Head of caudate nucleus (tissue), 42 donors: ENCODE measurements at places on chromosomes 5 and 9.

GRCh38 chr5:156419661-156420060, 92.7 kb downstream of the SGCD start:
- no peak for DNase-seq

DNA sequence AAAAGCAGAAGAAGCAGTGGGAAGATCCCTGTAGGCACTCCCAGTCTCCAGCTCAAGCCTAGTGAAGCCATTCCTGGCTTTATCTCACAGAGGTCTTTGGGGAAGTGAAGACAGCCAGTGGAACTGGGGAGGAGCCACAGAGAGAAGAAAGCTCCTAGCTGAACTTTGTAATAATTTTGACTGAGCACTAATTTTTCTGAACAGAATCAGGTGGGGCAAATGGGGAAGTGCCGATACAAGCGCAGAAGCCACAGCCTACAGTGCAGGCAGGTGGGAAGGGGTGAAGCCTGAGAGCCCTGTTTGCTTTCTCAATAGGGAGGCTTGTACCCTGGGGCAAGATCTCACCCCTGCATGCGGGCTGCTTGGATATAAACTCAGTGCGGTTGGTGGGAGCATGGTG, 48.4 kb upstream of the SNAPC3 start:
- no peak for DNase-seq

- DNase-seq: no peak
These were observed 20.5 kb downstream of the PTGES2 start for GRCh38 chr9:128106940-128107467.

- DNase-seq: no peak
These were observed 1.0 kb downstream of the IL7R start for GRCh38 chr5:35857606-35858205.

DNA sequence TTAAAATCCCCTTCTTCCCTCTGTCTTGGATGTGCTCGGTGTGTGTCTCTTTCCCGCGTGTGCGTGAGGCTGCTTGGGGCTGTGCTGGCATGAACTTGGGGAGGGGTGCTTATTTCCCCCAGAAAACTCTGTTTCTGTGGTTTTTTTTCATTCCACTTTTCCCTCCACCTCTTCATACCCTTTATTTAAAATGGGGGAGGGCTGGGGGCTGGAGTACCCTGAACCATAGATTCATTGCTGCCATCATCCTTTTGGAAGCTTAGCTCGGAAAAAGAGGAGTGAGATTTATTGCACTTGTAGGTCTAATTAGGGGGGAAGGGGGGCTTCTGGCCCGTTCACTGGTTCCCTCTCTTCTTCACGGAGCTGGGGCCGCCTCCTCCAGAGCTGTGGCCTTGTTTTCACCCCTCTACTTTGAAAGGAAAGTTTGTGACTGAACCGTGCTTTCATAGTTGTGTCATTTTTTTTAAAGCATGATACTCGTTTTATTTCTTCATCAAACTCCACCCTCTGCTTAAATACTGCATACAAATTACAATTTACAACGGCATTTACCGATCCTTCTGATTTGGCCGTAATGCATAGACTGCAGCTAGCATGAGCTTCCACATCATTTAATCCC, 2.9 kb downstream of the NR2F1 start:
- no peak for DNase-seq

DNA sequence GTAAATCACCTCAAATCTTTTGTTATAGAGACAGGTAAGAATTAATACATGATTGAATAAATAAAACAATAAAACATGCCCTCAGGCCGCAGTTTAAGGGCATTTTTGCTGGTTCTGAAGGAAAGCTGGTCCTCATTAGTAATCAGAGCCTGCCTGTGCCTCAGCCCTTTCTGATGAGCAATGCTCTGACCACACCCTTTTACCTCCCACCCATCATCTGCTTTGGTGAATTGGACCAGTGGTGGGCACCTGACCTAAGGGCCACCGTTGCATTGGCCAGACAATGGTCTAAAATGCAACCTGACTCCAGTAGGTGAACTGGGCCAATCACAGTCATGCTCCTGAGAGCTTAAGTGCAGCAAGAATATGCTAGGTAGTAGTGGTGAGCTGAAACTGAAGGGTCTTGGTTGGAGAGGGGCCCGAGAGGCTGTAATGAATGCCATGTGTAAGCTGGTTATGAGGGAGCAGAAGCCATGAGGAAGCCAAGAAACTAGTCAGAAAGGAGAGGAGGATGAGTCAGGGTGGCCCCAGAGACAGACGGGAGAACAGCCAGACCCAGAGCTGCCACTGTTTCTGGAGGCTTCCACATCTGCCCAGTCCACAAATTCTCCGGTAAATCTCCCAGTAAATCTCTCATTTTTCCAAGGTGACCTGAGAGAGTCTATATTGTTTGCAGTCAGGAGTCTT, 45.5 kb upstream of the ZSWIM6 start:
- DNase-seq: no peak

DNA sequence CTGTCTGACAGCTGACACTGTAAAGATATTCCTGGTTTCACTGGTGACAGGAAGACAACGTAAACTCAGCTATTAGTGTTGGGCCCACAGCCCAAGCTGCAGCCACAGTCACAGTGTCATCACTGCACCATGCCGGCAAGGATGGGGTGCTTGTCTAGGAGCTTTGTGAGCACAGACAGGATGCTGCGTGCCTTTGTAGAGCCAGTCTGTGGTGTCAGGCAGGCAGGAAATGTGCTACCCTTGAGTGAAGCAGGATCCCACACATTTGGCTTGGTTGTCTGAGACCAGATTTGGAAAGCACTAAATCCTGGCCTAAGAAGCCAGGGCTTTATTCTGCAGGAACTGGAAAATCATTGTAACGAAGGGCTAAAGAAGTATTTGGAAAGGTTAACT, 121.6 kb upstream of the ADAMTS16 start:
- no peak for DNase-seq

GRCh38 chr9:17782430-17783149, 203.7 kb downstream of the SH3GL2 start:
- no peak for DNase-seq

- no peak for DNase-seq
These were observed 36.9 kb downstream of the NIPAL4 start for GRCh38 chr5:157496864-157497263.

DNA sequence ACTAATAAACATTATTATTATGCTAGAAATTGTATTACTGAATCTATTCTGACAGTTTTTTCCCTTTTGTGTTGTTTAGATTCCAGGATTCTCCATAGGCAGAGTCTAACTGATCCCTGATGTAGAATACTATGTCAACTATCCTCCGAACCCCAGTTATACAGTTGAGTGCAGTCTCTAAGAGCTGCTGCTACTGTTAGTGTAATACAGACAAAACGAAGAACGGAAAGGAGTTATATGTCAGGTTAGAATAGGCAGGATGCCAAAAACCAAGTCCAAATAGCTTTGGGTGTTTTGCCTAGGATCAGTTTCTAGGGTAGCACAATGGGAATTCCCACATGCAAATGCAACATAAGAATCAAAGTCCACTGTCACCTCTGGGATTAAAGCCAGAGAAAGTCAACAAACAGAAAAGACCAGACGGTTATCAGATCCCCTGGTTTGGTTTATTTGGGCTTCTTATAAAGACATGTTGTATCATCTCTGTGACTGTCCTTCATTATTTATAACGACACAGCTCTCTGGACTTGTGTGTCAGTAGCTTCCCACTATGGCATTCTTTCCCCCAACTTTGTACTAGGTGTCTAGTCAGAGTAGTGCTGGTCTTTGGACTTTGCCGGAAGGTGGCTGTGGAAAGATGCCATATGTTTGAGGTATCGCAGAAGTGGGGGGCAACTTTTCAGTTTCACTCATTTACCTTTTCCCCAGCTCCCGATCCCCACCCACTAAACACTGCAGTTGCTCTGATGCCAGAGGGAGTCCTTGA, 14.9 kb upstream of the TMEM38B start:
- DNase-seq: no peak

DNA sequence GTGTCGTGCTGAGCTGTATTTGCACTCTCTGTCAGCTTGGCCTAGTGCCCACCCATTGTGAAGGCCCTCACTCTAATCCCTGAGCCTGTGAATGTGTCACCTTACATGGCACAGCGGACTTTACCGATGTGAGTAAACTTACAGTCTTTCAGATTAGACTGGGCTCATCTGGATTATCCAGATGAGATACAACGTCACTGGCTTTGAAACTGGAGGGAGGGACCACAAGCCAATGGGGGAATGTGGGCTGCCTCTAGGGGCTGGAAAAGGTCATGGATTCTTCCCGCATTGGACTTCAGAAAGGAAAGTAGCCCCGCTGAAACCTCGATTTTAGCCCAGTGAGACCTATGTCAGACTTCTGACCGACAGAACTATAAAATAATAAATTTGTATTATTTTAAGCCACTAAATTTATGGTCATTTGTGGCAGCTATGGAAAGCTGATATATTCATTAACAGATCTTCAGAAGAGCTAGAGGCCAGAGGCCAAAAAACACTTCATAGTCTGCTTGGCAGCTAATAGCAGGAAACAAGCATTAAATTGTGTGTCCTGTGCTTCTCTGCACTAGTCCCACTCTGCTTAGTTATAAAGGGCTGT, 139.0 kb upstream of the GAS1 start:
- no peak for DNase-seq

DNA sequence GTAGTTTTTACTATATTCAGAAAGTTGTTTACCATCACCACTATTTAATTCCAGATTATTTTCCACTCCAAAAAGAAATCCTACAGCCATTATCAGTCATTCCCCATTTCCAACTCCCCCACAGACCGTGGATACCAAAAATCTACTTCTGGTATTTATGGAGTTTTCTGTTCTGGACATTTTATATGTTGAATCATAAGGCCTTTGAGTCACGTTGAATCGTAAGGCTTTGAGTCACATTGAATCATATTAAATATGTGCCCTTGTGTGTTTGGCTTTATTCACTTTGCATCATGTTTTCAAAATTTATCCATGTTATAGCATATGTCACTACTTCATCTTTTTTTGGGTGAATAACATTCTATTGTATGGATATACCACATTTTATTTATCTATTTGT, 454.1 kb upstream of the NUDT12 start:
- DNase-seq: no peak

- no peak for DNase-seq
These were observed 259.1 kb upstream of the FAM174A start for GRCh38 chr5:100276071-100276470.

DNA sequence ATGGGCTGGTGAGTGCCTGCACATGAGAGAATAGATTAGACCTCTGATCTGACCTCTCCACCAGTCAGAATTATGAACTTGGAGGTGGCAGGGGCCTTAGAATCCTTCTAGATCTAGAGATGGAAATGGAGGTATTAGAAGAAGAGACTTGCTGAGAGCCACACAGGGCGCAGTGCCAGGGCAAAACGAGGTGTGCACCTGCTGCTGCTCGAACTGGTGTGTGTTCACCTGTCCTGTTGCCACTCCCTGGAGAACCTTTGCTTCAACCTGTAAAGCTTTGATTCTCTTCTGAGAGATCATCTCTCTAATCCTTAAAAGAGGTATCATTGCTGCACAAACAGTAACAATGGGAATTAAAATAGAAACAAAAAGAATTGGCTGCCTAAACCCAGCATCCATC, 24.9 kb downstream of the FRMPD1 start:
- DNase-seq: no peak

- DNase-seq: no peak
These were observed 243.7 kb downstream of the SGCD start for GRCh38 chr5:156570615-156571014.

DNA sequence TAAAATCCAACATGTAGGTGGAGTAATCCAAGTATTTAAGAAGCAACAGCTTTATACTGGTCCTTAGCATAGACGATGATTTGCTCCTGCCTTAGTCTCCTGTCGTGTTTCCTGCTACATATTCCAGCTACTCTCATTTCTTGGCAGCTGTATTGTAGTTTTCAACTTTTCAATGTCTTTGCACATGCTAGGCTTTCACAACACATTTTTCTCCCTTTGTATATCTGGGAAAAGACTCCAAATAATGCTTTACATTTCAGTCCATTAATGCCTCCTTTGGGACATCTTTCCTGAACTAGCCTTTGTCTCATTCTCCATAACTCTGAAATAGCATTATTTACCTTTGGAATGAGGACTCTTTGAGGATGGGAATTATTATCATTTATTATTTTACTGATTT, 508.0 kb downstream of the PTPRD start:
- no peak for DNase-seq

DNA sequence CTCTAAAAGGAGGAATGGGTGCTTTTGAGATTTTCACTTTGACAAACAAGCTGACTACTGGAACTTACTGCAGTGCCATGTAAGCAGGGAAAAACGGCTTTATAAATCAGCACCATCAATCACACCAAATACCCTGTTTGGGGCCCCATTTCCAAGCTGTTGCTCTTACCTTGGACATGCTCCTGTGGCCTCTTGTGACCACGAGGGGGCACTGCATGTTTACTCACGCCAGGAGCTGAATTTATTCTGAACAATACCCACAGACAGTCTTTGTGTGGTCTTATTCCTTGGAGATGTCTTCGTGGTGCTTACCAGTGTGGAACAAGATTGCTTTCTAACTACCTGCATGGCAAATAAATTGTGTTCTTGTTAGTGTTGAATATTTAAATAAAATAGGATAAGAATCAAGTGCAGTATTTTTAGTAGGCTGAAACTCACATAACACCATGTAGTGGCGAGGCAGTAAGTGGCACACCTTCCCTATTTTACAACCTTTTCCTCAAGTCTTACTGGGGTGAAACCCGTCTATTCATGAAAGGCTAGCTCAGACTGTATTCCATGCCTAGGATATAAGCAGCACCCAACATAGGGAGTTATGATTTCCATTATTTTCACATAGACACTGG, 155.5 kb upstream of the NMUR2 start:
- DNase-seq: peak; percentile 82

DNA sequence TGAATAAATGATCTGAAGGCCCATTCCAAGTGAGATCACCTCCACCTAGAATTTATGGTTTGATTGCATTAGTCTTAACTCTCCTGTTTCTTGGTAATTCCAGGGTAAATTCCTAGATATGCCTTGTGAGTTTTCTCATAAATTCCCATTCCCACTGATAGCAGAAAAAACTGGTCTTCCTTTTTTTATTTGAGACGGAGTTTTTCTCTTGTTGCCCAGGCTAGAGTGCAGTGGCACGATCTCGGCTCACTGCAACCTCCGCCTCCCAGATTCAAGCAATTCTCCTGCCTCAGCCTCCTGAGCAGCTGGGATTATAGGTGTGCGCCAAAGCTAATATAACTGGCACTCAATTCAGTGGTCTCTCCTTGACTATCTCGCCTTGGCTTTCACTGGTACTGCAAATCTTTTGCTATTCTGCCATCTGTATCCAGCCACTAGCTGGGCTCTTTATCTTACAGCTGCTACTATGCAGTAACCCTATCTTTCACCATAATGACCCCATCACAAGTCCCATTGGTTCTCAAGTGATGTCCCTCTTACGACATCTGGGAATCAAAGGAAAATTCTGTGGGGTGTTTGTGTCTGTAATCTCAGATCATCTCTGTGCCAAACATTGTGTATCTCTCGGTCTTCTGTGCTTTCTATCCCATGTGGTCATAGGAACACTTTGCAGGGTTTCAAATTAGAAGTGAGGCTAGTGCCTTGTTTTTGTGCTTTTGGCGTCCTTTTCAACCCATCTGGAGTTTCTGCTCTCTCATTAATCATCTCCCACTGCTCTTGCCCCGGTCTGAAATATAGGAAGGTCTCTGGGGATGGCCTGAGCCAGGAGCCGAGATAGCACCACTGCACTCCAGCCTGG, 14.4 kb downstream of the HNRNPK start:
- DNase-seq: no peak

- no peak for DNase-seq
These were observed 17.7 kb upstream of the RAPGEF1 start for GRCh38 chr9:131757549-131757948.
